ENCODE measurements at places on chromosomes 3 and 15. TPM values are rescaled to one million over a fixed set of nuclear protein-coding genes. Genes with fewer than 3 reads are reported as not detected.

DNA sequence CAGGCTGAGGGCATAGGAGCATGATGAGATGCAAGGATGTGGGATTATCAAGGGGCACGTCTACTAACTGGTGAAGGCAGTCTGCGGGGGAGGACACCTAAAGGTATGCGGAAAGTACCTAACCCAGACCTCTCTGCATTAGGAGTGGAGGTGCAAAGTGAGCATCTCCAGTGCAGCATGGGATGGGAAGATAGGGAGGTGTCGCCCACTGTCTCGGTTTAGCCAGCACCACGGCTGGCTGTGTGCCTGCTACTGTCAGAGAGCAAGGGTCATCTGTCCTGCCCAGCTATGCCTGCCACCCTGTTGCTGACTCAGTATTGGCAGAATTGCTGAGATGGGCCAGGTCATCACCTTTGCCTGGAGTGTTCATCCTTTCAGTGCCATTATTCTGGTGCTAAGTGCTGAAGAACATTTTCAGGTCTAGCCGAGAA is 40.1 kb downstream of the OXNAD1 start:
- DNase-seq, result no peak

DNA sequence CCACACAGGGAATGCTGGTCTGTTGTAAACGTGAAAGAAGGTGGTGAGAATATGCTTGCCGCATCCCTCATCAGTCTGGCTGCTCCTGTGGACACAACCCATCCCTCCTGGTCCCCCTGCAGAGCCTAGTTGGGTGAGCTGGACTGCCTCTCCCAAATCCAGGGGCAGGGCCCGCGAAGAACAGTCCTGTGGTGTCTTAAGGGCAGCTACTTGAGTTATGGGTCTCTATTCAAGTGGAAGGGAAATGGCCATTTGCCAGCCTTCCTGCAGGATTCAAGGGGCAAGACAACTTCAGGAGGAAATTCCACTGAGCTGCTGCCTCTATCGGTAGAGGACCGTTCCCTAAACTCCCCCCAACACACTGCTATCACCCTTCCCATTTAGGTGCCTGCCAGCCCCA is 98.9 kb downstream of the IQSEC1 start:
- no peak for DNase-seq

DNA sequence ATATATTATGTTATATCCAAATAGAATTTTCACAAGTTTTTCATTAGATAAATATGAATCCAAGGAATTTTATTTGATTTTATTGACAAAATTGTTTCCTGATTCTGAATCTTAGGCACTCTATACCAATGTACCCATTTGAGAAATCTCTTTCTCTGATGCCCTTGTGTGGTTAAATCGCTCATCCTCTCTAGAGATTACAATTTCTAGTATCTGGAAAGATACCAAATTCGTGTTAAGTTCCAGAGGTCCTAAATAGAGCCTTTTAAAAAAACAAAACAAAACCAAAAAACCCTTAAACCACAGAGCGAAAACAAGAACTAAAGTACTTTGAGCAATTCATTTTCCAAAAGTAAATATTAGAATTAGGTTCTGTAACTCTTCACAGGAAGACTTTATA is 20.0 kb downstream of the SATB1 start:
- no peak for DNase-seq

GRCh38 chr3:154540950-154541604 is 111.1 kb upstream of the GPR149 start:
- DNase-seq, result no peak

- no peak for DNase-seq
Observed at GRCh38 chr3:45529697-45530096, 64.9 kb upstream of the LIMD1 start.

DNA sequence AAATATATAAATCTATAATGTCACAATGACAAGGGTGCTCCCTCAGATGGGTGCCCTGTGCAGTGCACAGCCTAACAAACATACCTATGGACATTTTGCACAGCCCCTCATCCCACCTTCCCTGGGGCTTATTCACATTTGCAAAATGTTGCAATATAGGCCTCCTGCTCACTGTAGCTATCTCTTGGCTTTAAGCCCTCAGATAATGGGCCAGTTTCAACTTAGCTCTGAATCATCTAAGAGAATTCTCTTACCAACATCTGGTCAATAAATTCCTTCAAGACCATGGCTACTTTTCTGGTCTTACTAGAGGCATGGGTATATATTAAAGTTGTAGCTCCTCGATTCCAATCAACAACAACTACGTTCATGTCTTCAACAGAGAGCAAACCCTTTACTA is 17.9 kb downstream of the LIPH start:
- DNase-seq, result no peak

GRCh38 chr15:93913310-93913709 is 318.1 kb upstream of the MCTP2 start:
- DNase-seq, result no peak

C3orf85 gene
- not detected for total RNA-seq

- no peak for DNase-seq
Observed at GRCh38 chr3:158846803-158847451, 45.1 kb downstream of the MFSD1 start.
